Stimulated activated CD8-positive, alpha-beta memory T cell treated with anti-CD3 and anti-CD28 coated beads, Interleukin-2, amount 100 ng/mL, for 48 hours (primary cell): ENCODE measurements at places on chromosomes 13 and 19.

DNA sequence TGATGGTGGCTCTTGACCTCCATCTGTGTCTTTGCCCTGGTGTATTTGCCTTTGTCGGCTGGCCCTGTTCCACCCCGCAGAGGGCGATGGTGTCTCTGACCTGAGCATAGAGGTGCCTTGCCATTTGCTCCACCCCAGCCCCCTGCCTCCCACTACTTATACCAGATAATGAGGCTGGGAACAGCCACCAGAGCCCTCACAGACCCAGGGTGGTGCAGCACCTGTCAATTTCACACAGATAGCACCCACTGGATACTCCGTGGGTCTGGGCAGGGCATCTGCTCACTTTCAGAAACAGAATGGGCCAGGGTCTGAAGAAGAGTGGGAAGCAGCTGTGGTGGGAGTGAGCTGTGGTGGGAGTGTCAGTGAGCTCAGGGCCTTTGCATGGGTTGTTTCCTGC is 4.1 kb downstream of the ZNF536 start:
- DNase-seq: no peak

- DNase-seq: no peak
These were observed 45.7 kb downstream of the NAA16 start for GRCh38 chr13:41356786-41357185.

DNA sequence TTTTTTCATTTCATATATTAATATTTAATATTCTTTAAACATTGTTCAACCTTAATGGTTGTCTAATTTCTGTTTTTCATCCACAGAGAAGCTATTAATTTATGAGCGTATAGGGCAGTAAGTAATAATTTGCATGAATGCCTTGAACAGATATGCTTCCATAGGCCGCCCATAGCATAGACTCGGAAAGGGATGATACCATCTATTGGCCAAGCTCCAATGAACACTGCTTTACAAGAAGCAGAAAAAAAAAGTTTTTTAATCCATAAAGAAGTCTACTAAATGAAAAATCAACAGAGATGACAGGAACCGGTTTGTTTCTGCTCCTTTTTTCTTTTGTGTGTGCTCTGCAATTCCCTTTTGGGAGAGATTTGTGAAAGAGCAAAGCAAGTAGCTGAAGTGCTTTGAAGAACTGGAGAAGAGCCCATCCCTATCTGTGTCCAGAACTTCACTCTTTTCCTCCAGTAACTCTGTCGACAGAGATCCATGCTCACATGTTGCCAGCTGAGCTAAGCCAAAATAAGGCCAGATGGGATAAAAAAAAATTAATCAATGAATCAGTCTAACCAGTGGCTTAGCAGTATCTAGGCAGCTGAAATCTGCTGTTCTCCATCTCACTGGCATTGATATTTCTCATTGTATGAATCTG is 215.9 kb upstream of the SOX21 start:
- no peak for DNase-seq

DNA sequence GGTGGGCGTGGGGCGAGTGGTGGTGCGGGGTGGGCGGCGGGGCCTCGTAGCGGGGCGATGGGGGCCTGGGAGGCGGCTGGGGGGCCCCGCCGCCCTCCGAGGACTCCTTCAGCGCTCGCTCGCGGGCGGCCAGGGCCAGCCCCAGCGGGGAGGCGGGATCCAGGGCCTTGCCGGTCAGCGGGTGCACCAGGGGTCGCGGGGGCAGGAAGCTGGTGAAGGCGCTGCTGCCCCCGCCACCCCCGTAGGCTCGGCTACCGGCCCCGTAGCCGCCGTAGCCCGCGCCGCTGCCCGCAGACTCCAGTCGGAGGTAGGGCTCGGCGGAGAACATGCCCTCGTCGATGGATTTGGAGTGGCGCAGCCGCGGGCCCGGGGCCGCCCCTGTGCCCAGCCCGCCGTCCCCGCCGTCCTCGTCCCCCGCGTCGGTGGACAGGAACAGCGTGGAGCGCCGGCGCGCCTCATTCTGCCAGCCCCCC is 18.6 kb downstream of the C19orf81 start:
- no peak for DNase-seq
